CD4-positive, alpha-beta T cell (primary cell): ENCODE measurements at places on chromosomes 5 and 9.

- DNase-seq: no peak
Observed at GRCh38 chr9:71218774-71219173, 97.4 kb upstream of the TRPM3 start.

DNA sequence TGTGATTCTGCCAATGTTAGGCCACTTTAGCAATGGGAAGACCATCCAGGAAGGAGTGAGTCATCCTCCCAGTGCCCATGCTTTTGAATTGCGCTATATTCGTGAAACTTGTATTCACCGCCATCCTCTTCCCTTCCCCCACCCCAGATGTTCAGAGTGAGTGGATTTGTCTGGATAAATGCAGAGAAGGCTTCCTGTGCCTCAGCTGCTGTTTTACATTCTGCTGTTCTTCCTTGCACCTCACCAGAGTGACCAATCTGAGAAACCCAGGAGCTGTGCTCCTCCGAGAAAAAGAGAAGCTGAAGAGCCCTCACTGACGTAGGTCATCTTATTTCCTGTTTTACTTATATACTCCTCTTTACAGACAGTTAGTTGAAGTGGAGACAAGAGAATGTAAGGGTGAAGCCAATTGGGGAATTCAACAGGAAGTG lies 24.6 kb upstream of the SVEP1 start:
- DNase-seq: peak; percentile 14

- no peak for DNase-seq
Observed at GRCh38 chr5:88718736-88719135, 164.2 kb downstream of the MEF2C start.

DNA sequence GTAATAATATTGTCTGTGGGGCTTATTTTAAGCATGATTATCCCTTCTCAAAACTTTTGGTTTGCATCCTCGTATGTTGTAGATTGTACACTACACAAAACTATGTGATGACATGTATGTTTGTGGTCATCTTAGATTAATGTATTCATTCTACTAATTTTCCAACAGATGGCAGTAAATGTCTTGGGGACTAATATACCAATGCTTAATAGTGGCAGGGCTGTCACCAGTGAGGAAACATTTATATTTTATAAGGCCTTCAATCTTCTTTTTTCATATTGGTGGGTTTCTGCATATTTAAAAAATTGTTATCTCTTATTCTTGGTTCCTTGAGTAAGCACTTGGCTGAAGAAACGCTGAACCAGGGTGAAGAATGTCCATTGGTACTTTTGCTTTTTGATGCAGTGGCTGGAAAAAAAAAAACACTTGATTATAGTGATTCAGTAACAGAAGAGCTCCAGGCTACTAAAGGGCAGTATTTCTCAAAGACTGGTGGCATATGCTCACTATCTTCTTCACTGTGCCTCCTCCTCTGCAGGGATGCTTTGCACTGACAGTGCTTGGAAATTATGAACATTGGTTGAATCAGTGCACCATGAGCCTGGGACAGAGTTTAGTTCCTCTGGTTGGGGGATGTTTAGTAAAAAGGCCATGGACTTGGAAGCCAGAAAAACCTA lies 530.3 kb downstream of the RASEF start:
- no peak for DNase-seq

DNA sequence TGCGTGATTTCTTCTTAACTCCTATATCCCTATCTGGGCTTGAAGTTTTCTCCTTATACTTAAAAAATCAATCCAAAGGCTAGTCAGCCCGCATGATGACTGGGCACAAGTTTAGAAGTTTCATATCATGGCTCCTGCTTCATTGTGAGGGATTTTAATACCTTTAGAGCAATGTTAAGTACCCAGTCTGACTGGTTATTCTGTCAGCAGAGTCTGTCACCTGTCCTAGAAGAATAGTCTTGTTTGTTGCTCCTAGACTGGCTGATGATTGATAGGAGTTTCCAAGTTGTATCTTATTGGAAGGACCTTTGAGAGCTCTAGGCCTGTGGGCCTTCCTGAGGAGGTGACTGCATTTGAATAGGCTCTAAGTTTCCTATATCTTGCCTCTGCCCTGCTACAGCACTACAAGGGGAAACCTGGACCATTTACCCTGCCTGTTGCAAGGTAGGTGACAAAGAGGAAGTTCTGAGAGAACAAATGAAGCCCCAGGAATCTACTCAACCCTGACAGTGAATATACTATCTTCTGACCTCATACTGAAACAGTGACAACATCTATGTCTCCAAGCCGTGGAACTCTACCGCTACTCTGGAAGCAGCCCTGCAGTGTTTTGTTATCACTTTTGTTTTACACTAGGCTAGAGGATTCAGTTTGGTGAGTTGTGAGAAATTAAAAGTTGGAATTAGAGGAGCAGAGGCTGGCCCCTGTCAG lies 66.5 kb downstream of the F2RL2 start:
- DNase-seq: no peak

DNA sequence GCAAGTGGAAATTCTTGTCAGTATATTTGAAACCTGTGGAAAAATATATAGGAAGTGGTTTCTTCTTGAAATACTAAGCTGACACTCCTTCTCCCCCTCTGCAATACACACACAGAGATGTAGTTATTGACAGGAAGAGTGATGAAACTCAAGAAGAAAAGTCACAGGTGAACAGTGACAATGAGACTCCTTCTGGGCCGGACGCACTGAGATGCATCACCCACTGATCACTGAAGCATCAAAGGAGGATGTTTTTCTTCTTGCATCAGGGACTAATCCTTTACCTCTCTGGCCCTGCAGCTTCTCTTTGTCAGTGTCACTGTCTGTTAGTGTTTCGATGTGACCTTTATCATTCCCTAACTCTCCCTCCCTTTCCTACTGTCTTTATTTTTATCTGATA lies 1864.2 kb upstream of the C9orf72 start:
- no peak for DNase-seq

GRCh38 chr9:71608825-71609447 lies 159.4 kb downstream of the CEMIP2 start:
- no peak for DNase-seq

- DNase-seq: no peak
Observed at GRCh38 chr5:13107537-13107936, 837.0 kb downstream of the DNAH5 start.

GRCh38 chr5:42467981-42468524 lies 44.8 kb downstream of the GHR start:
- DNase-seq: no peak

DNA sequence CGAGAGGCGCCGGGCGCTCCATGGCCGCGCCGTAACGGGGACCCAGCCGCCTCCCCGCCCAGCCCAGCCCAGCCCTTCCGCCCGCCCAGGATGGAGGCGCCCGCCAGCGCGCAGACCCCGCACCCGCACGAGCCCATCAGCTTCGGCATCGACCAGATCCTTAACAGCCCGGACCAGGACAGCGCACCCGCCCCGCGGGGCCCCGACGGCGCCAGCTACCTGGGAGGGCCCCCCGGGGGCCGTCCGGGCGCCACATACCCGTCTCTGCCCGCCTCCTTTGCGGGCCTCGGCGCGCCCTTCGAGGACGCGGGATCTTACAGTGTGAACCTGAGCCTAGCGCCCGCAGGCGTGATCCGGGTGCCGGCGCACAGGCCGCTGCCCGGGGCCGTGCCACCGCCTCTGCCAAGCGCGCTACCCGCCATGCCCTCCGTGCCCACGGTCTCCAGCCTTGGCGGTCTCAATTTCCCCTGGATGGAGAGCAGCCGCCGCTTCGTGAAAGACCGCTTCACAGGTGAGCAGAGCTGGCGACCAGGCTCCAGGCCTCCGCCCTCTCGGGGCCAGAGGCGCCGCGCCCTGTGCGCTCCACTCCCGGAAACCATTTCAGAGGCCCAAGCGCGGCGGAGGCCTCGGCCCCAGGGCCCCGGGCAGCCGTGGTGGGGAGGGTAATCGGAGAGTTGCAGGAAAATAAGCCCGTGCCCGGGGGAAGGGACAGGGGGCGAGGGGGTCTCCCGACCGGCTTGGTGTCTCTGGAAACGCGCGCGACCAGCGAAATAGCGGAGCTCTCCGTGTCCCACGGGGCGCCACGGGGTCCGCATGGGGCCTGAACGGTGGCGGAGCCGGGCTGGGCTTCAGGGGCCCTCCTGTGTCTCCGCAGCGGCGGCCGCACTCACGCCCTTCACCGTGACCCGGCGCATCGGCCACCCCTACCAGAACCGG lies 496 bp downstream of the TLX3 start:
- no peak for DNase-seq

DNA sequence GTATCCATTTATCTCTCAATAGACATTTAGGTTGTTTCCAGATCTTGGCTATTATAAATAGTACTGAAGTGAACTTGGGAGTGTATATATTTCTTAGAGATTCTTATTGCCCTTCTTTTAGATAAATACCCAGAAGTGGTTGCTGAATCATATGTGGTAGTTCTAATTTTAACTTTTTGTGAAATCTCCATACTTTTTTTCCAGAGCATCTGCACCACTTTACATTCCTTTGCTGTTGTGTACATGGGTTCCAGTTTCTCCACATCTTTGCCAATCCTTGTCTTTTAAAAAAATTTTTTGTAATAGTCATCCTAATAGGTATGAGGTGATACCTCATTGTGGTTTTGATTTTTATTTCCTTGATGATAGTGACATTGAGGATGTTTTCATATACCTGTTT lies 303.7 kb downstream of the CCDC171 start:
- DNase-seq: no peak

GRCh38 chr9:103242025-103242424 lies 246.9 kb downstream of the CYLC2 start:
- DNase-seq: no peak

GRCh38 chr9:89706731-89707191 lies 101.9 kb downstream of the GADD45G start:
- DNase-seq: no peak

DNA sequence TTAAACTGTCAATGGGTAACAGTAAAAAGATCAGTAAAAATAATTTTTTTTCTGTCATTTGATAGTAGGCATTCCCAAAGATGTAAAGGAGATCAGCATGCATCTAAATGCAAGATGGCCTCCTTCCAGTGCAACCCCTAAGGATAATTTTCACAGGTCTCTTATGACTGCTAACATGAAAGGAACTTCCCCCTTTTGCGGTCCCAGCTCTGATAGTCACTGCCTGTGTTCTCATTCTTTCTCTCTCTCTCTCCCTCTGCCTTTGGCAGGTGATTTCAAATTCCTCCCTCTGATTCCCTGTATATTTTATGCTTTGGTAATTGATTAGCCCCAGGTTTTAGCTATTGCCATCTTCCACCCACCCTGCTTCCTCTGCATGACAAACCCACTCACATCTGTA lies 8.9 kb downstream of the SPINK14 start:
- DNase-seq: no peak

GRCh38 chr5:88425124-88425523 lies 156.5 kb upstream of the TMEM161B start:
- no peak for DNase-seq

DNA sequence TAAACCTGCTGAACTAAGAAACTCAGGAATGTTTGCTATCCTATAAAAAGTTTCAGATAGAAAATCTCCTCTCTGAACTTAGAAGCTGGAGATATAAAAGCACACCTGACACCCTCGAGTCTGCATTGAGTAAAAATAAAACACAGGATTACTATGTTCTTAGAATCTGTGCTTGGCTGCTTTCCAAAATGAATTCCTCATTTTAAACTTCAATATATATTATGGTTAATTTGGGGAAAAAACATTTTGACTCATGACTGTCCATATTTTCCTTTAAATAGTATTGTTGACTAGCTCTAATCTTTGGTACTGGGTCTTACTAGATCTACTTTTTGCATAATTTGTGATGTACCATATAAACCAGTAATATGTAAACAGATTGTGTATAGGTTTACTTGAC lies 36.7 kb downstream of the FBXW2 start:
- no peak for DNase-seq

DNA sequence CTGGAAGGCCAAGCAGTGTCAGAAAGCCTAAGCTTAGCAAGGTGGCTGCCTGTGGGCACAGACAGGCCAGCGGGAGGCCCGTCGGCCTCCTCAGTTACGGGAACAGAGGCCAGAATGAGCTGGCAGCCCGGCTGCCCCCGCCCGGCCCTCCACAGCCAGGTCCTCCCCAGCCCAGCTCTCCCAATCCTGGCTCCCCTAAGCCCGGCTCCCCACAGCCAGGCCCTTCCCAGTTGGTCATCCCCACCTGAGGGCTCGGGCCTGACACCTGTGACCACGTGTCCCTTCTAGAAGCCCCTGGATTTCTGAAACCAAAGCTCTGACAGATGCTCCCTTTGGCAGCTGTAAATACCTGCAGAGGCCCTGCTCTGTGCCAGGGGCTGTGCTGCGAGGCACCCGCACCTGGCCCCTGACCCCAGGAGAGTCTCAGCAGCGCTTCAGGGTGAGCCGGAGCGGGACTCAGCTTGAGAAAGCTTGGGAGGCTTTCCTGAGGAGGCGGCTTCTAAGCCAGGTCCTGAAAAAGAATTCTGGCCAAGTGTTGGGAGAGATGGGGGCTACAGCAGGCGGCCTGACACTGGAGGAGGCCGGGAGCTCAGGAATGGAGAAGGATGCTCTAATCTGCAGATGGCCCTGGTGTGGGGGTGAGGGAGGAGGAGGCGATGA lies 80.4 kb upstream of the OLFM1 start:
- DNase-seq: no peak

- no peak for DNase-seq
Observed at GRCh38 chr9:135056541-135056940, 30.9 kb upstream of the OLFM1 start.

- no peak for DNase-seq
Observed at GRCh38 chr5:177049285-177049684, 26.8 kb downstream of the ZNF346 start.

DNA sequence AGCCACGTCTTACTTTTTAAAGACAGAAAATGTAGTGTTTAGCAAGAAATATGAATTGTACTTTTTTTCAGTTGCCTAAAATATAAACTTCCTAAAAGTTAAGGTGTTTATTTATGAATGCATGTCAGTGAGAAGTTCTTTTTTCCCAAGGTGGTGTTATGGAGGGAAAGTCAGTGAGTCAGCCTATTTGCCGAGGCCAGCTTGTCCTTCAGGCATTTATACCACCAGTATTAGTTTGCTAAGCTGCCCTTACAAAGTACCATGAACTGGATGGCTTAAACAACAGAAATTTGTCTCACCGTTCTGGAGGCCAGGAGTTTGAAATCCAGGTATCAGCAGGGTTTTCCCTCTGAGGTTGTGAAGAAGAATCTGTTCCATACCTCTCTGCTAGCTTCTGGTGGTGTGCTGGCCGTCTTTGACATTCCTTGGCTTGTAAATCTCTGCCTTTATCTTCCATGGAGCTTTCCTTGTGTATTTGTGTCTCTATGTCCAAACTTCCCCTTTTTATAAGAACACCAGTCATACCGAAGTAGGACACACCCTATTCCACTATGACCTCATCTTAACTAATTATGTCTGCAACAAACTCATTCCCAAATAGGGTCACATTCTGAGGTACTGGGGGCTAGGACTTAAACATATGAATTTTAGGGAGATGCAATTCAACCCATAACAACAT lies 38.4 kb downstream of the PRKACG start:
- no peak for DNase-seq

GRCh38 chr9:121604242-121604641 lies 47.2 kb upstream of the DAB2IP start:
- no peak for DNase-seq

DNA sequence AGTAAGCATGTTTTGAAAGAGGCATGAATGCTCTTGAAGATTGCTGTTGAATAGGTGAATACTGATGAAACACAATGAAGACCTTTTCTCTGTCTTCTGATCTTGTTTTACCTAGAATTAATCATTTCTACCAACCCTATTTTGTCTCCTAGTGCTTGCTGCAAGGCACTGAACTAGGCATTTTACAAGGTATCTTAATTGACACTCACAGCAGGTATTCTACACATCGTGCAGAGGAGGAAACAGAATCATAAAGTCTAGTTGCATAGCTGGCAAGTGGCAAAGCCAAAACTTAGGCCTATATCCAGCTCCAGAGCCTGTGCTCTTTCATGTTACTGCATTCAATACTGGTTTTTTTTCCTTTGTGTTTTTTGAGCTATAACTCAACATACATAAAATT lies 50.7 kb downstream of the CTNNA1 start:
- DNase-seq: no peak
